ELF-1 (cell line): ENCODE measurements at places on chromosomes 12 and 14.
A peak's percentile ranks its signal among the peaks of the same experiment; 100 is the strongest.

- DNase-seq: no peak
These were observed 53.1 kb downstream of the BRMS1L start for GRCh38 chr14:35879151-35879648.

DNA sequence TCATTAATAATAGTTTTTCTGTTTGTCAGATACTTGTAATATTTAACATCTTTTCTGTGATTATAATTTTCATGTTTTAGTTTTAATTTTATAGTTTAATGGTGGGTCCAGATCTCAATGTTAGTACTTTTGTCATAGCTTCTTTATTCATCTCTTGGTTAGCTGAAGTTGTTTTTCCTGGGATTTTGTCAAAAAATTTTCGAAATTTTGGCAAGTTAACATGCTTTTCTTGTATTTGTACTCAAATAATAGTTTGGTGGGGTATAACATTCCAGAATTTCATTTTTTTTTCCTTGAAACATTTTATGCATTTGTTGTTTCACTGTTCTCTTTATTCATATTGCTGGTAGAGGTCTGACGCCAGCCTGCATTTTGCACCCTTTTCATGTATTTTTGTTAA, 45.5 kb downstream of the KTN1 start:
- DNase-seq: no peak

- DNase-seq: no peak
These were observed 58.2 kb downstream of the GALNT9 start for GRCh38 chr12:132270969-132271754.

DNA sequence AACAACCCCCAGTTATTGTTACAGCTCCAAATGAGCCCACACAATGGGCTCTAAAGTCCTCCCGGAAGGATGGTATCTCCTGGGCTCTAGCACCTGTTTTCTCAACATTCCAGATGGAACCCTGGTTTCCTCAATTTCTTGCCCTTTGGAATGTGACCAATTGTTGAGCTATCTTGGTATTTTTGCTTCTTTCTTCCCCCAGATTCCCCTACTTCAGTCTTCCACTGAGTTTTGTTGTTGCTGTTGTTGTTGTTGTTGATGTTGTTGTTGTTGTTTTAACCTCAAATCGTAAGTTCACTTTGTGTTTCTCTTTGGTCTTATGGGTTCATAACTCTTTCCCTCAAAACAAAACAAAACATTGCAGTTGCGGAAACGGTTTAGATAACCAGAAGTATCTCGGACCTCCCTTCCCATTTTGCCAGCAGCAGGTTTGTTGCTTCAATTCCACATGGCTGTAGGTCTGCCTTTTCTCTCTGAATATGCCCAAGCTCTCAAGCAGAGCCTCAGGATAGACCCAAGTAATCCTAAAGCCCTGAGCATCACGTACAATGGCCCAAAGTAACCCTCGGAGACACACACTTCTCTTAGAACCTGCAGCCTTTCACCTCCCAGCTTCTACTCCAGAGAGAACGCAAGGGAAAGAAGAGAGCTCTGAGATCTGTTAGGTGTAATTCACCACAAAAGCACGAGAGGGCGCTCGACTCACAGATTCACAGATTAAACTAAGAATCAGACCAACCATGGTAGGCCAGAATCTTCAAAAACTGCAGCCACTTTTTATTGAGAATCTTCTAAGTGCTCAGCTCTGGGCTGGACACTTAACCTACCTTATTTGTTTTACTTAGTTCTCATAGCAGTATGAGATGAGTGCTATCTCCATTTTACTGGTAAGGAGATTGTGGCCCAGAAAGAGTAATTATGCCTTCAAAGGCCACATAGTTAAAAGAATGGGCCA, 1.0 kb upstream of the DDX23 start:
- peak; percentile 93 for DNase-seq

- no peak for DNase-seq
These were observed 48.5 kb upstream of the ARHGAP5 start for GRCh38 chr14:32028599-32028998.

- DNase-seq: no peak
These were observed 22.0 kb downstream of the TTC9 start for GRCh38 chr14:70663707-70664179.

GRCh38 chr14:39266525-39266870, 32.8 kb downstream of the MIA2 start:
- peak; percentile 65 for DNase-seq

DNA sequence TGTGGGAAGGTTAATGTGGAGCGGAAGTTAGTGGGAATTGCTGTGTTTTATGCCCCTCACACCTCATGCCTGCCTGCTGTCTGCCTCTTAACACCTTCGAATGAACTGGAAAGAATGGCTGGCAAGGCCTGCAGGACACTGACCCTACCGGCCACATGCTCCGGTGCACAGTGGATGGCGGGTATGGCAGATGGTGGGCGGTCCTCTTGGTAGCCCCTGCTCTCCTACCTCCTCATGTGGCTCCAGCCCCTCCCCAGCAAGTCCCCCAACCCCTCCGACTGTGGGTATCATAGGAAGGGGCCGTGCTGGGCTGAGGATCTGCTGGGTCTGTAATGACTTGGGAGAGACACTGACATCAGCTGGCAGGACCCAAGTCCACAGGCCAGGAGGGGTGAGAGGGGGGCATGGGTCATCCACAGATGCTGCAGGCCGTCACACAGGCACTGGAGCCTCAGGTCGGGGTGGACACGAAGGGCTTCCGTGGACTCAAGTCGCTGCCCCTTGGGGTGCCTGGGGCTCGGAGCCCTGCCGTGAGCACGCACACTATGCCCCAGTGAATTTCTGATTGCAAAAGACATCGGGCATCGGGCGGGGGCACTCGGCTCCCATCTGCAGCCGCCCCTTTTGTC, 77.4 kb downstream of the KIF26A start:
- no peak for DNase-seq

DNA sequence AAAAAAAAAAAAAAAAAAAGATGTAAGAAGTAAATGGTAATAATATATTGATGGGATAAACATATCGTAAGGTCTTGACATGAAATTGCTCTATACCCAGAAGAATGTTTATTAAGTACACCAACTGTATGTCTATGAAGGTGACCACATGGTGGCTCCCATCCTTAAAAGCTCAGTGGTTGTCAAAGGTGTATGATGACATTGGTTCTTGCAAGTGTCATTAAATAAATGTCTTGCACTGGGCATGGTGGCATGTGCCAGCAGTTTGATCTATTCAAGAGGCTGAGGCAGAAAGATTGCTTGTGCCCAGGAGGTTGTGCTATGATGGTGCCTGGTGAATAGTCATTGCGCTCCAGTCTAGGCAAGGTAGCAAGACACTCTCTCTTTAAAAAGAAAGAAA, 10.4 kb downstream of the CCT2 start:
- no peak for DNase-seq

GRCh38 chr14:51205486-51205885, 34.6 kb upstream of the TMX1 start:
- DNase-seq: no peak

- no peak for DNase-seq
These were observed 26.4 kb downstream of the ACTN1 start for GRCh38 chr14:68952531-68953195.

DNA sequence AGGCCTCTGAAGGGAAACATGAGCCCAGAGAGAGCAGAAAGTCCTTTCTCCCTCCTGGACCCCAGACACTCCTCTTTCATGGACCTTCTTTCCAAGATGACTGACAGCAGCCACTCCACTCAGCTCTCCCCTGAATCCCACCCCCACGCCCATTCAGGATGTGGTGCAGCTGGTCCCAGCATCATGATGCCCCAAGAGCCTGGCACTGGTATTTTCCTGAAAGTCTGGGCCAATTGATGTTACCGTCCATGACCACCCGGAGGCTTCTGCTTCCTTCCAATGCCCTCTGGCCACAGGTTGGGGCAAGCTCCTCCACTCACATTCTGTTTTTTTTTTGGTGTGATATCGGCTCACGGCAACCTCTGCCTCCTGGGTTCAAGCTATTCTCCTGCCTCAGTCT, 112.6 kb downstream of the CALM1 start:
- no peak for DNase-seq

DNA sequence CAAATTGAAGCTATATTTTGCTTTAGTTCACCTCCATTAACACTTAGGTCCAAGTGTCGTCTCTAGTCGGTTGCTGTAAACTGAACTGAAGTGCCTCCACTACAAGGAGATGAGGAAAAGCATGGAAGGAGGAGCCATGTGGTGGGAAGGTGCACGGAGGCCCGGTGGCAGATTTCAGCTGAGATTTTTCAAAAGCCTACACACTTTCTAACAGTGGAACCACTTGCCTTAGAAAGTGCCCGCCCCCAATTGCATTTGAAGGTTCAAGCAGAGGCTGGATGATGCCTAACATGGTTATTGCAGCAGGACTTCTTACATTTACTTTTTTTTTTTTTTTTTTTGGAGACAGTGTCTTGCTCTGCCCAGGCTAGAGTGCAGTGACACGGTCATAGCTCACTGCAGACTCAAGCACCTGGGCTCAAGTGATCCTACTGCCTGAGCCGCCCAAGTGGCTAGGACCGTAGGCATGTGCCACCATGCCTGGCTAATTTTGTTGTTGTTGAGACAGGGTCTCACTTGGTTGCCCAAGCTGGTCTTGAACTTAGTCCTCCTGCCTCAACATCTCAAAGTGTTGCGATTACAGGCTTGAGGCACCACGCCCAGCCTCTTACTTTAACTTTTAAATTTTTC, 27.6 kb downstream of the EML1 start:
- no peak for DNase-seq

GRCh38 chr12:99847936-99848335, 136.8 kb downstream of the ANKS1B start:
- peak; percentile 81 for DNase-seq

DNA sequence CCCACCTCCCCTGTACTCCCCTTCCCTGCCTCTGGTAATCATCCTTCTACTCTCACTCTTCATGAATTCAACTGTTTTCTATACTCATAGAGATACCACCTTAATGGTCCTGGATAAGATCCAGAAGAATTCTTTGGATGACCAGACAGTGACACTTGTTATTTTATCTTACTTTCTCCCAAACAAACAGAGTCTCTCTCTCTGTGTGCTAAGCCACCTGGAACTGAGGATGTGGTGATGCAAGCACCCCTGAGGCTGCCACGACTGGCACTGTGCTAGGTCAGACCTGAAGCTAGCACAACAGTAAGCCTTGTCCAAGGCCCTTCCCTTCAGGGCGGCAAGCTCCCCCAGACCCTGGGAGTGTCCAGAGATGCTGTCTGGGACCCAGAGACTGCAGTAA, 250.2 kb downstream of the C12orf50 start:
- DNase-seq: no peak

GRCh38 chr12:20415028-20415427, 46.7 kb downstream of the PDE3A start:
- no peak for DNase-seq

DNA sequence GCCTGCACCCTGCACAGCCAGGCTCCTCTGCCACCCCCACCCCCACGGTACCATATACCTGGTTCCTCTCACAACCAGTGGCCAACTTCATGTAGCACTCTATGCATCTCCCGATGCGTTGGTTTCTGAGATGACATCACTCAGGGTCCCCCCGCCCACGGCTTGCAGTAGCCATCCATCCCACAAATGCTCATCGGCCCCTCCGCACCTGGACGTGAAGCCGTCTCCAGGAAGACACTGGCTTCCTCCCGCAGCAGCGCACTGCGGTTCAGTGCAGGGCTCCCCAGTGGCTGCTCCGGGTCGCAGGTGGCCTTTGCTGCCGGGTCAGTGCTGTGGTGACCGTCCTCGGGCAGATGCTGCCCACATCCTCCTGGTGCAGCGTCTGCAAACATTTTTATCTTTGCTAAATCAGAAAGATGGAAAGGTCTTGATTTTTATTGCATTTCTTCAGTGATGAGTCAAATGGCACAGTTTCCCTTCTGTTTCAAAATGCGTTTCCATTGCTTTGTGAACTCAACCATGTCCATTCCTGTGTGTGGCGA, 27.5 kb upstream of the MMP17 start:
- no peak for DNase-seq

GRCh38 chr12:15536446-15536845, 214.1 kb downstream of the PTPRO start:
- DNase-seq: no peak

- DNase-seq: no peak
These were observed 13.5 kb downstream of the SCNN1A start for GRCh38 chr12:6361834-6362233.

DNA sequence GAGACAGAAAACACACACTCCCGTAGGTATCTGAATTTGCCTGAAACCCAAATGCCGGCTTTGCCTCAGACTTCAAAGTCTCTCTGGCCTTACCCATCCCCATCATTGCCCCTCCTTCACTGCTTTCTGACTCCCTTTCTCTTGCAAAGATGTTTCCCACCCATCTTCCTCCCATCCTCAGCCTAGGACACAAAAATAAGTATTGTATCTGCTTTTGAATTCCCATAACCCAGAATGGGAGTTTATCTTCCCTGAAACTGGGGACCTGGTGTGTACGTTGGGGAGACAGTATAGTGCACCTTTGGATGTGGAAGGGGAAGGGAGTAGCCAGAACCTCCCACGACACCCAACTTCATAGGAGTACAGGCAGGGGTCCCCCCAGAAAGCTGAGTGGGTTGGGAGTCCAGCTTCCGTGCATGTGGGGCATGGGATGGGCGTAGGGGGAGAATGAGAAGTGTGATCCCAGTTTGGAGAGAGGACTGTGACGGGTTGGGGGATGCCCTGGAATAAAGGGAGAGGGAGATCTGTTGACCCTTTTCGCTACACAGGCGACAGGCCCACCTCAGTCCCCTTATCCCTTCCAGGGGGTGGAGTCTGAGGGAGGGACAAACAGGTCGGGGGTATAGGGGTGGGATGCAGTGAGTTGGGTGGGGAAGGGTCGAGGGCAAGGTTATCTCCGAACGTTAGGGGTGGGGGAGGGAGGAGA, 488 bp upstream of the KIF5A start:
- no peak for DNase-seq

- no peak for DNase-seq
These were observed 15.1 kb downstream of the ZDHHC22 start for GRCh38 chr14:77126461-77126990.

- DNase-seq: no peak
These were observed 28.1 kb downstream of the USP15 start for GRCh38 chr12:62288328-62288727.

DNA sequence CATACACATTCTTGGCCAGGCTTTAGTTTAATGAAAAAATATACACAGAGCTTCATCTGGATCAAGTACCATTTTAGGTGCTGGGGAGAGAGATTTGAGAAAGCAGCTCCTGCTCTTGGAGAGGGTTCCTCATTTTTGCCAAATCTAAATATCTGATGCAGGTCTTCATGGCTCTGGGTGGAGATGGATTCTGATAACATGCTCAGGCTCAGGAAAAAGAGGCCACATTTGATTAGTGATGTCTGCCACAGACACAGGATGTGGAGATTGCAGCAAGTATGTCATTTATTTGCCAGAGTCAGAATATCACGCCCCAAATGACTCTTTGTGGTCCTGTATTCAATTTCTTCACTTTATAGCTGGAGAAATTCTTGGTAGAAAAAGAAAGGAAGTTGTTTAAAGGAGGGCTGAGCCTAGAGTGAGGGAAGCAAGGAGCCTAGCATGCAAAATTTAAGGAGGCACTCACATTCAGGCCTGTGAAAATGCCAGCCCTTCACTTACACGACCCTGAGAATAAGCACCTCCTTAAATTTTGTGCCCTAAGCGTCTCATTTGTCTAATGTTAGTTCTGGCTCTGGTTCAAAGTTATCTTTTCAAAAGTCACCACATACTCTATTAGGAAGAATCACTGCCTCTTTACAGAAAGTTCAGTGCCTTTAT, 492.9 kb upstream of the TBX3 start:
- DNase-seq: no peak

- peak; percentile 22 for DNase-seq
These were observed 9.9 kb upstream of the SLC38A2 start for GRCh38 chr12:46382408-46382963.

- no peak for DNase-seq
These were observed 484.6 kb downstream of the GALC start for GRCh38 chr14:87508333-87508732.
